ENCODE measurements at places on chromosomes 4 and X. TPM values are rescaled to one million over a fixed set of nuclear protein-coding genes. Genes with fewer than 3 reads are reported as not detected.

Gene SERTM2
- not detected for total RNA-seq

Gene ATP2B3
- not detected for total RNA-seq

Gene MAP7D2
- total RNA-seq: 0.42 TPM

Gene ARHGAP6
- total RNA-seq: 25.2 TPM

Gene DMD
- total RNA-seq: 142 TPM

Gene CCDC110
- total RNA-seq: 1.8 TPM

Gene DUSP9
- not detected for total RNA-seq

Gene BMP3
- total RNA-seq: 23.7 TPM

Gene NR0B1
- total RNA-seq: not detected

Gene S100P
- not detected for total RNA-seq

Gene RTL3
- 8.1 TPM for total RNA-seq

Gene SPANXB1
- total RNA-seq: not detected

Gene TSPAN7
- total RNA-seq: 6.5 TPM

Gene LPAR4
- total RNA-seq: 0.87 TPM

Gene CT45A2
- total RNA-seq: not detected

Gene SORBS2
- 640 TPM for total RNA-seq

Gene SLIT2
- 82.1 TPM for total RNA-seq

Gene GABRQ
- total RNA-seq: not detected

Gene IL13RA2
- total RNA-seq: not detected

Gene HPSE
- 3.3 TPM for total RNA-seq

Gene MBTPS2
- 13.5 TPM for total RNA-seq

Gene GLRB
- 2.8 TPM for total RNA-seq

Gene PNMA6F
- total RNA-seq: not detected

Gene DIAPH2
- 71.1 TPM for total RNA-seq

Gene WAS
- 4.2 TPM for total RNA-seq
